ENCODE measurements at places on chromosomes 12 and 14.

DNA sequence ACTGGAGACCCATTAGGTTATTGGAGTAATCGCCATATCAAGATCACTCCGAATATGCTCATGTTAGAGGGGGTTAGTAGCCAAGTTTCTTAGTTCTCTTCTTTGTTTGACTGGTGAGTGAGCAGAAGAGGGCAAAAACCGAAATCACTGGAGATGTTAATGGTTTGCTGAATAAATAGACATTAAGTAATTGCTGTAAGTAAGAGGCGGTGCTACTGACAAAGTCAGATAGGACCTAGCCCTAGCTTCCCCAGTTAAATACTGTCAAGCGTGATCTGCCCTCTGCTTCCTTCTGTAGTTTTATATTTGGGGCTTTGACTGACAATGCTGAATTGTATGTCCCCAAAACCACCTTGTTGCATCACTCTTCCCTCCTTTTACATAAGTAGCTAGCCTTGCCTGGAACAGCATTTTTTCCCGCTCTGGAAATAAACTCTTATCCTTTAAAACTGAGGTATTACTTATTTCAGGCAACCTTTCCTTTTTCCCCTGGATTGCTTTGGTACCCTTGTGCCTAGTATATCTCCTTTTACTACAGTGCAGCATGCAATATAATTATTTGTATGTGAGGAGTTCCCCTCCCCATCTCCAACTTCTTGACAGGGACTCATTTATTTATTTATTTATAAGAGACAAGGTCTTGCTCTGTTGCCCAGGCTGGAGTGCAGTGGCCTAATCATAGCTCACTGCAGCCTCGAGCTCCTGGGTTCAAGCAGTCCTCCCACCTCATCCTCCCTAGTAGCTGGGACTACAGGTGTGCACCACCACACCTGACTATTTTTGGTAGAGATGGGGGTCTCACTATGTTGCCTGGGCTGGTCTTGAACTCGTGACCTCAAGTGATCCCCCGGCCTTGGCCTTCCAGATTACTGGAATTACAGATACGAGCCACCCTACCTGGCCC, 1.4 kb downstream of the SNRPF start:
- DNase-seq: no peak

GRCh38 chr12:124024776-124025175, 51.8 kb downstream of the ZNF664 start:
- DNase-seq: no peak

GRCh38 chr12:45893240-45893639, 97.1 kb downstream of the SCAF11 start:
- no peak for DNase-seq

- no peak for DNase-seq
These were observed 13.9 kb downstream of the GALNT6 start for GRCh38 chr12:51377099-51377984.

DNA sequence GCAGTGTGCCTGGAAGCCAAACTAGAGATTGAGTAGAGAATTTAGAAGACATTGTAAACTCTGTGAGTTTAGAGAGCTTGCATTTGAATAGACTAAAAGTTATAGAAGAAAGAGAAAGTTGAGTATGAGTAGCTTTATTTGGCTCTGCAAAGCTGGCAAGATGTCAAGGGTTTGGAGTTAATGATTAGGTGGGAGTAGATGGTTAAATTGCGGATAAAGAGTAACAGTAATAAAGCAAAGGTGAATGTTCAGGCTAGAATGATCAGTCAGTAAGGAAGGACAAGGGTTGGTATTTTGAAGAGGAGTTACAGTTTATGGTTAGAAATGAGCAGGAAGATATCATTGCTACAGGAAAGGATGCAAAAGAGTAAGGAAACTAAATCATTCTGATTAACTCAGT, 5.2 kb downstream of the PPM1A start:
- DNase-seq: no peak

GRCh38 chr14:102571478-102572042, 20.9 kb upstream of the RCOR1 start:
- no peak for DNase-seq

- no peak for DNase-seq
These were observed 125.0 kb downstream of the PRIMA1 start for GRCh38 chr14:93663317-93663716.

GRCh38 chr14:98903371-98903770, 368.6 kb downstream of the BCL11B start:
- DNase-seq: no peak

DNA sequence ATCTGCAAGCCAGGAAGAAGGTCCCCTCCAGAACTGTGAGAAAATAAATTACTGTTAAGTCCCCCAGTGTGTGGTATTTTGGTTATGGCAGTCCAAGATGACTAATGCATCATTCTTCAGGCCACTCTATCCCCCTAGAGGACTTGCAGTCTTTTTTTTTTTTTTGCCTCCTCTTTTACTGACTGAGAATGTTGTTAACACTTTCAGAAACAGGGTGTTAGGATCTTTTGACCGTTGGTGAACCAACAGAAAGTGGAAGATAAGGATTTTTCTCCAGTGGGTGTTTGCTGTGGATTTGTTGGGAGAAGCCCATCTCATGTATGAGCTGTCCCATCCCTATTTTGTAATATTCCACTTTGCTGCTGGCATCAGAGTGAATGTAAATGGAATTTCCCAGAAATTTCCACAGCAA, 37.8 kb downstream of the MARK3 start:
- no peak for DNase-seq

GRCh38 chr12:130713581-130713991, 2.5 kb downstream of the RIMBP2 start:
- DNase-seq: no peak

Data from activated CD4-positive, alpha-beta T cell treated with anti-CD3 and anti-CD28 coated beads, Interleukin-2, amount 50 U/mL, for 48 hours (primary cell).